Hematopoietic multipotent progenitor cell treated with erythropoietin and hydrocortisone succinate and interleukin-3 and kit ligand, for 4 days (in vitro differentiated cells): ENCODE measurements at places on chromosomes 13 and 19.

DNA sequence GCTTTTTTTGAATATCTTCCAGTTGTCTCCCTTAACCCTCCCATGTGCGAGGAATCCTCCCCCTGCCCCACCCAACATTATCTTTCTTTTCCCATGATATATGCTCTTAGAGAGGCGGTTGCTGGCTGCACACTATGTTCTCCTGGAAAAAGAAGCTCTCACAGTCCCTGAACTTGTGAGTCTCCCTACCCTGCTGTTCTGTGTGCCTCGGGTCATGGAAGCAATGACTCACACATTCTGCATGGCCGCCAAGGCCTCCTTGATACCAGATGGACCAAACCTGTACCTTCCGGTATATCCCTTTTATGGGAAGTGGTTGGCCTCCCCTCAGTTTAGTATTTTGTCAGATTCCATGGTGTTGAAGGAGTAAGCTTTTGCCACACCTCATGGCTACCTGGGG, 705.4 kb downstream of the SLITRK6 start:
- DNase-seq: no peak

DNA sequence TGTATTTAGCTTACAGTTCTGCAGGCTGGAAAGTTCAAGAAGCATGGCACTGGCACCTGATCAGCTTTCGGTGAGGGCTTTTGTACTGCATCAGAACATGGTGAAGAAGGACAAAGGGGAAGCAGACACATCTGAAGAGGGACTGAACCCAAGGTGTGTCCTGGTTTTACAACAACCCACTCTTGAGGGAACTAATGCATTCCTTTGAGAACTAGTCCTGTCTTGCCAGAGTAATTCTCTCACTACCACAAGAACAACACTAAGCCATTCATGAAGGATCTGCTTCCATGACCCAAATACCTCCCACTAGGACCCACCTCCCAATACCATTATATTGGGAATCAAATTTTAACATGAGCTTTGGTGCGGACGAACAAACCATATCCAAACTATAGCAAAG, 93.6 kb downstream of the RFC3 start:
- DNase-seq: no peak

DNA sequence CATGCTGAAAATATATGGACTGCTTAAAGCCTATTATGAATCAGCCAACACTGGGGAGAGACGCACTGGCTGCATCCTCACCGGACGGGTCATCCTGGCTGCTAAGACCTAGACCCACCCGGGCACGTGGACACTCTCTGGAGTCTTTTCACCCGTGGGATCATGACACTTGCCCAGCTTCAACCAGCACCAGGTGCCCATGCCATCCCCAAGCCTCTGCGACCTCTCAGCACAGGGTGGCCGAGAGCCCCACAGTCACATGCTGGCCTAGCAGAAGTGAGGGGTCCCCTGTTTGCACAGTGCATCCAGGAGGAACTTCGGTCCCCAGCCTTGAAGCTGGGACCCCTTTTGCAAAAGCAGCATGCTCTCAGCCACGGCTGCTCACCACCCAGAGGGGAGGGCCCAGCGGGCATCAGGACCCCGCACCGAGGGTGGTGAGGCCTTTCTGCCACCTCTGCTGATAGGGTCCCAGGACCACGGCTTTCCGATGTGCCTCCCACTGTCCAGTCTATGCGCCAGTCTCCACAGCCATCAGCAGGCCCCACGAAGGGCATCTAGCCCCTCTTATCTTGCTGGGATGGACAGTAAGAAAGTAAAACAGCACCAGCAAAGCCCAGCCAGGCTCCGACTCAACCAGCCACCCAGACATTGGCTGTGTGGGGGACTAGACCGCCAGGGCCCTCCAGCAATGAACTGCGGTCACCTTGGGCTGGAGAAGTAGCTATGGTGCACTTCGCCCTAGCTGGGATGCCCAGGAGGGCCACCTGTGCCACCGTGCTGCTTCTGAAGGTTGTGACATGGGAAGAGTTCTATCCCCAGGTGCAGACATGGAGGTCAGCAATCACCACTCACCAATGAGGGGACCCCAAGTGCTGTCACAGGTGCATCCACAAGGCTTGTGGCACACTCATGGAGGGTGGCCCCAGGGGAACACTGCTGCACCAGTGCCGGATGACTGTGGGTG, 73.1 kb downstream of the CEBPG start:
- DNase-seq: no peak

GRCh38 chr13:32001154-32001768, 30.3 kb upstream of the FRY start:
- peak; percentile 85 for DNase-seq

- peak; percentile 51 for DNase-seq
Observed at GRCh38 chr19:54373781-54374631, 9.3 kb upstream of the LAIR1 start.

DNA sequence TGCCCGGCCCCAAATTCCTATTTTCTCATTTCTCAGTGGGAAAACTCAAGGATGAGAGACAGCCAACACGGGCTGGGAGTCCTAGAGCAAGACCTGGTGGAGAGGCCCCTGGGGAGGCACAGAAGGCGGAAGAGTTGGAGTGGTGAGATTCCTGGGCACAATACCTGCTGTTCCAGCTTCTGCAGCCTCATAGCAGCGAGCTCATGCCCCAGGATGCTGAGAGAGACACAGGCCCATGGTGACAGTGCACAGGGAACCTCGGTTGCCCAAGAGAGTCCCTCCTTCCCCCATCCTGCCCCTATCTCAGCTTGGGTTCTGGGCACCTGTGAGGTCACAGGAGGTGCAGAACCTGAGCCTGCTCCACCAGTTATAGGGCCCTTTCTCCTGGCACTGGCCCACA, 1.4 kb downstream of the TULP2 start:
- no peak for DNase-seq

GRCh38 chr19:38045554-38046253, 138.7 kb downstream of the SIPA1L3 start:
- no peak for DNase-seq

- no peak for DNase-seq
Observed at GRCh38 chr13:20124303-20124702, 36.5 kb downstream of the GJA3 start.

- no peak for DNase-seq
Observed at GRCh38 chr13:59088716-59089115, 1075.0 kb downstream of the DIAPH3 start.

GRCh38 chr13:31631746-31632145, 107.6 kb upstream of the RXFP2 start:
- DNase-seq: no peak

DNA sequence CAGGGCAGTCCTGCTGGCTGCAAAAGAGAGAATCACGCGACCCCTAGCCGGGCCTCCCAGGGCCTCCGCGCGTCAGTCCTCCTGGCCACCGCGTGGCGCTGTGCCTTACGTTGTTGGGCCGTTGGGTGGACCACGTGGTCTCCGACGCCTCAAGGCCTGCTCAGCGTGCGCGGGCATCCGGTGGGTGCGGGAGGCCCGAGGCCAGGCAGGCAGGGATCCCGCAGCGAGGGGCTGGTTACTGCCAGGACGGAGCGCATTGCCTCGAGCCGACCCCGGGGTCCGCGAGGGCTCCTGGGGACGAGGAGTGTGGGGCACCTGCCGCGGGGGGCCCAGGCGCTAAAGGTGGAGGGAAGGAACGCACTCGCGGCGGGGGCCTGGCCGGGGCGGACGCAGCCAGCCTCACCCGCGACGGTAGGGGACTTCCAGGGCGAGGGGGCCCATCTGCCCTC, at the start of gene TDRD12:
TSS of gene TDRD12 (plus strand) at position 157 of the 449 bp plus-strand sequence. CDS start 306 bp downstream, outside the sequence.
- peak; percentile 18 for DNase-seq

DNA sequence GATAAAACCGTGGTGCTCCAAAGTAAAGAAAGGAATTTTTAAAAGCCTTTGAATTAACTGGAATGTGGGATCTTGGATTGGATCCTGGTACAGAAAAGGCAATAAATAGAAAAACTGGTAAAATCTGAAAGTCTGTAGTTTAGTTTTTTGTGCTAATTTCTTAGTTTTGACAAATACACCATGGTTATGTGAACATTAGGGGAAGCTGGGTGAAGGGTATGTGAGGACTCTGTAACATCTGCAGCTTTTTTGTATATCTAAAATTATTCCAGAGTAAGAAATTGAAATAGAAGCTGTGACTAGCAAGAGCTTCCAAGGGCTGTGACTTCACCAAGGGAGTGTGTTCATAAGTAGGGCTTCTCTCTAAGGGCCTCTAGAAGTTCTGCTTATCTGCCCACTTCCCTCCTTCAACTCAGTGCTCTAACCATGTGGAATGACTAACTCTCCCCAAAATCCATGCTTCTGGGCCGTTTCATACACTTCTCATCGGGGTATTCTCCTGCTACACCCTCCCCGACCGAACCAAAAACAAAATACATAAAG, 26.5 kb downstream of the ARHGAP35 start:
- DNase-seq: peak; percentile 34

DNA sequence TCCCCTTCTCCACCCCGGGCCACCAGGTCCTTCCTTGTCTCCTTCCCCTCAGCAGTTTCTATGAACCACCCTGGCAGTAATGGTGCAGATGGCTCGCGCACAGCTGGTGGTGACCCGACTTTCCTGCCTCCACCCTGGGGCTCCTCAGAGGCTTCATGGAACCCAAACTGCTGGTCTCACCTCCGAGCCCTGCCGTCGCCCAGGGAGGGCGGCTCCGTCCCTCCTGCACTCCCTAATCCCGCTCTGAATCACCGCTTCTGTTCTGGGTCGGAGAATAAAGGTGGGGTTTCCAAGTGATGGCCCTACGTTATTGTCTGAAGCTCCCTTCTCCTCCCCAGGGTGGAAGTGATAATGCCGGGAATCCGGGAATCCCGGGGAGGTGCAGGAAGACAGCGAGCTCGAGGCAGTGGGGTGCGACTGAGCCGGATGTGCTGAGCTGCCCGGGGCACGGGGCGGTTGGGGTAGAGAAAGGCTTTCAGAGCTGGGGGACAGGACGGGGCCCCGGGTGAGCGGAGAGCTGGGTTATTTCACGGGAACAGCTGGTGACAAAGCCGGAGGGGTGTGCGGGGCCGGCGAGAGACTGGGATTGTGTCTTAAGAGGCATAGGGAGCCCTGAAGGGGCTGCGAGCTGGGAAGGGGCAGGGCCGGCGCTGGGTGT, 711 bp downstream of the FUT2 start:
- DNase-seq: peak; percentile 40

- DNase-seq: no peak
Observed at GRCh38 chr19:11905928-11906327, 18.3 kb downstream of the ZNF69 start.

GRCh38 chr19:54302257-54302656, 10.7 kb downstream of the LILRA5 start:
- peak; percentile 81 for DNase-seq

- DNase-seq: no peak
Observed at GRCh38 chr13:27962982-27963381, 6.1 kb downstream of the CDX2 start.

DNA sequence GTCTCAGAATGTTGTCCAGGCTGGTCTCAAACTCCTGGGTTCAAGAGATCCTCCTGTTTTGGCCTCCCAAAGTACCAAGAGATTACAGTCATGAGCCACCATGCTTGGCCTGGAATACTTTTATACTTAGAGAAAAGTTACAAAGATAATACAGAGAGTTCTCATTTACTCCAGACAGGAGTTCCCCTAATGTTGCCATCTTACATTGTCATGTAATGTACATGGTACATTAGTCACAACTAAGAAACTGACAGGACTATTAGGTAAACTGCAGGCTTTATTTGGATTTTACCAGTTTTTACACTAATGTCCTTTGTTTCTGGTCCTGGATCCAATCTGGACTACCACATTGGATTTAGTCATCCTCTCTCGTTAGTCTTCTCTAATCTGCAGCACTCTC, 2.3 kb upstream of the C19orf84 start:
- DNase-seq: no peak

GRCh38 chr19:42249149-42249750, 5.7 kb downstream of the ERF start:
- no peak for DNase-seq

GRCh38 chr13:25478186-25478585, 106.4 kb downstream of the ATP8A2 start:
- no peak for DNase-seq

DNA sequence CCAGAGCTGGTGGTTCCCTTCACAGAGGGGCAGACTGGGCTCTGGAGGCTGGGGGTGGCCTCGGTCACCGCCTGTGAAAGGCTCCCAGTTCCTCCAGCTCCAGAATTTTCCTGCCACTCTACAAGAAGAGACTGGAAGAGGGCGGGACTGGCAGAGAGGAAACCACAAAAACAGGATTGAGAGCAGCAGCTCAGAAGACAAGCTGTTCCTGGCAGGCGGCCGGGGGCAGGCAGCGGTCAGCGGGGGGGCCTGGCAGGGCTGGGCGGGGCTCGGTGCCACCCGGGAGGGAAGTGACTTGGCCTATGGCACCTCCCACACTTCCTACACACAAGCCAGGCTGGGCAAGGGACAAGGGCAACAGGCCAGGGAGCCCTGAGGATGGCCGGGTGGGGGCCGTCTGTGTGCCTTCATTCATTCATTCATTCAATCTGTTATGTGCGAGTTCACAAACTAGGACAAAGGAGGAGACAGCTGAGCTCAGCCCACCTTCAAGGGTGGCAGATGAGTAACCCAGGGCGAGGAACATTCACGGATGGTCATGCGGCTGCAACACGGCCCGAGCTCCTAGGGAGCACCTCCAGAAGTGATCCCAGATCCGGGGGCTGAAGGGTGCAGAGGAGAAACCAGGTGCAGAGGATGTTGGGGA, 16.9 kb upstream of the BTBD2 start:
- DNase-seq: peak; percentile 92

DNA sequence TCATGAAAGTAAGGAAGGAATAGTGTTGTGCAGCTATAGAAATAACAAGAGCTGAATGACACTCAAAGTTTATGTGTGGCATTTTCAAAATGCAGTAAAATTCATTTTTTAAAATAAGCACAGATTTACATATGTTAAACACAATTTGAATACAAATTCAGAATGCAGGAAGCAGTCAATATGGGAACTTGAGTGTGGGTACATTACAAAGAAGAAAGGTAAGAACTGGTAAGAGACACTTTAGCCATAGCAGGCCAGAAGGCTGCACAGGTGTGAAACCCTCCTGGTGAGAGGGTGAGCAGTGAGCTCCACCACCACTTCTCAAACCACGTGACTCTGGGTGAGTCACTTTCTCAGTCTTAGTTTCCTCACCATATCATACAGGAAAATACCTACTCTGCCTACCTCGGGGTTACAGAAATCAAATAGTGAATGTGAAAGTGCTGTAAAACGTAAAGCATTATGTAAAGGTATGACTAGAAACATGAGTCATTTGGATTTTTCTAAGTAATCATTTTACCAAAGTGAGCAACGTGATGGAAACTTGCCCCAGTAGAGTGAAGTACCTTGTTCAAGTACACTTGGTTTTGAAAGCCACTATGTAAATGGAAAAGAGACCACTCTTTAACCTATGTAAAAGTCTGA, 40.5 kb downstream of the USP12 start:
- DNase-seq: no peak

GRCh38 chr19:2648099-2648498, 54.4 kb downstream of the GNG7 start:
- DNase-seq: no peak
